ENCODE measurements at places on chromosomes 16 and 17.

DNA sequence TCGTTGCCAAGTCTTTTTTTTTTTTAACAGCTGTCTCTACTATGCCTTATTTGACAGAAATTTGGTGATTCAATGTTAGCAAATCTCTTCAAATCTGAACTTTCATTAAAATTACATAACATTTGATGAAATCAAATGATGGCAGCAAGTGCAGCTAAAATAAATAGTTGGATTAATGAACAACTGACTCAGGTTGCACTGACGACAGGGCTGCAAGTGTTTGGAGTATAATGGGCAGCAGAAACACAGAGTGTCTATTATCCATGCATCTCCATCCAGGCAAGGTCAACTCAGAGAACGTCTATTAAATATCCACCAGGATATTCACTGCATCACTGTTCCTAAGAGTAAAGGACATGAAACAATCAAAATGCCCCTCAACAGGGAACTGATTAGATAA lies 109.8 kb downstream of the SLC39A11 start:
- no peak for DNase-seq

DNA sequence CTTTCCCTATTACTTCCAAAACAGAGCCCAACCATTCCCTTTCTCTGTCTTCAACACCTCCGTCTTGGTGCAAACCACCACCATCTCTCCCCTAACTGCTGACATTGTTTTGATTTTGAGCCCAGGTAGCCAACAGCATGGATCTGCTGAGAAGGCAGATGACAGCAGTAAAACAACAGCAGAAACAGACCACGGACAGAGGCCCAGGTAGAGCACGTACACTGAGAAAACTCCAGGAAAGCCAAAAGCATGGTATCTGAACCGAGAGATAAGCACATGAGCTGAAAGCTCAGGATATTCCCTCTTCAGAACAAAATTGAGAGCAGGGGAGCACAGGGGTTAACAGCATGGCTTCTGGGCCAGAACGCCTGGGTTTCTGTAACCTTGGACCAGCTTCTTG lies 18.9 kb upstream of the MAP3K14 start:
- DNase-seq, result no peak

- no peak for DNase-seq
Observed at GRCh38 chr16:84833144-84833500, 13.3 kb downstream of the CRISPLD2 start.

GRCh38 chr17:1153795-1154546 lies 25.8 kb downstream of the ABR start:
- DNase-seq, result no peak

DNA sequence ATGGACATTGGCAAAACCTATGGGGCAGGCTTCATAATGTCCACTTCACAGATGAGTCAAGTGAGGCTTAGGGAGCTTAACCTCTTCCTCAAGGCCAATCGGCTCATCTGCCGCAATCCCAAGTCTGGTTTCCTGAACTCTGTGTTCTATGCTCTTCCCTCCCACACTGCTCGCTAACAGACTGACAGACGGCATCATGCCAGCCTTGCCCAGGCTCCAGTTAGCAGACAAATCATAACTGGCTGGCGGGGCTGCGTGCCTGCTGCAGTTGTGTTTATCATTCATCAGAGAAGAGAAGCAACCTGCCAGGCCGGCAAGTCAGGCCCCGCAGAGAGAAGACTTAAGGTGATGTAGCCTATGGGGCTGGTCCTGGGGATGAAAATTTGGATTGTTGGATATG lies 216.2 kb upstream of the ASIC2 start:
- DNase-seq, result no peak

DNA sequence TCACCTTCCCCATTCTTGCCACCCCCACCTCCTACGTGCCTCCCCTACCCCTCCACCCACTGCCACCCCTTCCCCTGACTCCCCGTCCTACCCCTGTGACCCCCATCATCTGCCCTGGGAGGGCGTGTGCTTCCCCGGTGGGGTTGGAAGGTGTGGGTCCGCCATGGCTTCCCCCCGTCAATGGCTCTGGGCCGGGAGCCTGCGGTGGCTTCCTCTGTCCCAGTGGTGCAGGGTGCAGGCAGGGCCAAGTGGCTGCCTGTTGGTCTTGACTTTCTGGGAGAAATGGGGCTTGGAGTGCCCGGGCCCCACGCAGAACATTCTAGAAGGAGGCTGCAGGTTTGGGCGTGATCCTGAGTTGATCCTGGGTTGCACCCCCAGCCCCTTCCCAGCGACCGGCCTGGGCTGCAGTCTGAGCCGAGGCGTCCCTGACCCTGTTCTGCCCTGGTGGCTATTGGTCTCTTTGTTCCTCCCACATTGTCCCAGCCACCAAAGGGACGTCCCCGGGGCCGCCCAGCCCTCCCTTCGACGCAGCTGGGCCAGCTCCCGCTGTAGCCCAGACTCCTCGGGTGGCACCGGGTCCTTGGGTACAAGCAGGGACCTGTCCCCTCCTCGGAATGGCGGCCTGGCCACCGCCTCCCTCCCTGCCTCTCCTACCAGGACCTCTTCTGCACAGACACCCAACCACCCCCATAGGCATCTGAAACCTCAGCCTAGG lies 25.7 kb downstream of the GSE1 start:
- DNase-seq, result no peak

DNA sequence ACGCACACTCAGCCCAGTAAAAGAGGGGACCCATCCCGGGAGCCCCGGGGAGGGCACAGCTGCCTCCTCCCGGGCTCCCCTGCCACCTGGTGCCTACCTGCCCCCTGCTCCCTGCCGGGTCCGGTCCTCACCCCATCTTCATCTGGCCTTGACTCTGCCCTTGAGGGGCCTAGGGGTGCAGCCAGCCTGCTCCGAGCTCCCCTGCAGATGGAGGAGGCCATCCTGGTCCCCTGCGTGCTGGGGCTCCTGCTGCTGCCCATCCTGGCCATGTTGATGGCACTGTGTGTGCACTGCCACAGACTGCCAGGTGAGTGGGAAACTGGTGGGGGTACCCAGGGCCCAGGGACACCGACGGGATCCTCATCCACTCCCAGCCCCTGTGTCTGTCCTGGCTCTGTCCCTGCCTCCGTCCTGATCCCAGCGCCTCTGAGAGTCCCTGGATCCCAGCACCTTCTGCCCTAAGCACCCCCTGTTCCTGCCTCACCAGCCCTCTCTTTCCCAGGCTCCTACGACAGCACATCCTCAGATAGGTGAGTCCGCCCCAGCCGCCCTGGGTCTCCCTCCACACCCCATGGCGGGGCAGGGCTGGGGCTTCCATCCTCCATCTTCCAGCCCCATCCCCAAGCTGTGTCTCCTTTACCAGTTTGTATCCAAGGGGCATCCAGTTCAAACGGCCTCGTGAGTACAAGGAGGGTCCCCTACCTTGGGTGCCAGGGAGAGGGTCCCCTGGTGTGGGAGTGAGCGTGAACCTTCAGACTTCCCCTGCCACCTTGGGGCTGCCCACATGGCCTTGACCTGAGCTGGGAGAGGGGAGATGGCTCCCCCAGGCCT lies 574 bp downstream of the LAT start:
- DNase-seq, result no peak

GRCh38 chr17:69637446-69638156 lies 223.1 kb downstream of the MAP2K6 start:
- no peak for DNase-seq

GRCh38 chr16:25184771-25185170 lies 32.0 kb upstream of the AQP8 start:
- DNase-seq, result no peak

- no peak for DNase-seq
Observed at GRCh38 chr16:17370731-17371285, 100.0 kb downstream of the XYLT1 start.
